ENCODE measurements at places on chromosomes 7 and 10.

GRCh38 chr10:125023862-125024496 lies 82.1 kb downstream of the ZRANB1 start:
- no peak for DNase-seq

GRCh38 chr7:23468526-23469149 lies 1.7 kb downstream of the IGF2BP3 start:
- DNase-seq: no peak

- DNase-seq: no peak
Measured at GRCh38 chr10:34292194-34292565, 522.9 kb downstream of the PARD3 start.

GRCh38 chr7:17598846-17599245 lies 300.4 kb downstream of the AHR start:
- peak; percentile 86 for DNase-seq

GRCh38 chr7:3283130-3283704 lies 17.8 kb upstream of the SDK1 start:
- DNase-seq: peak; percentile 86

- peak; percentile 38 for DNase-seq
Measured at GRCh38 chr10:106705681-106706100, 458.8 kb downstream of the SORCS1 start.

DNA sequence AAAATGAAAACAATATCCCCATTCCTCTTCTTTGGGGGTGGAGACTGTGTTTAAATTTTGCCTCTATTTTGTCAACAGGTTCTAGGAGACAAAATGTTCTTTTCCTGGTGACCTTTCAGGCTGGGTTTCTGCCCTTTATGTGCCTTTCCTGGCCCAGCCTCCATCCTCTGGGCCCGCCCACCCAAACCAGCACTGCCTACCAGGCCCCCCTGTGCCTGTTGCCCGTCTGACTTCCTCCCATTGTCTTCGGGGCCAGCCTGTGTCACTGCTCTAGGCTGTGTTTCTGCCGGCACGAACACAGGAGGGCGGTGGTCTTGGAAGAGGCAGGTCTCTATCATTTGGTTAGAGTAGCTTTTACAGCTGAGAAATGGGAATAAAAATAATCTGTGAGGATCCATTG lies 13.9 kb downstream of the TSPAN14 start:
- DNase-seq: no peak

DNA sequence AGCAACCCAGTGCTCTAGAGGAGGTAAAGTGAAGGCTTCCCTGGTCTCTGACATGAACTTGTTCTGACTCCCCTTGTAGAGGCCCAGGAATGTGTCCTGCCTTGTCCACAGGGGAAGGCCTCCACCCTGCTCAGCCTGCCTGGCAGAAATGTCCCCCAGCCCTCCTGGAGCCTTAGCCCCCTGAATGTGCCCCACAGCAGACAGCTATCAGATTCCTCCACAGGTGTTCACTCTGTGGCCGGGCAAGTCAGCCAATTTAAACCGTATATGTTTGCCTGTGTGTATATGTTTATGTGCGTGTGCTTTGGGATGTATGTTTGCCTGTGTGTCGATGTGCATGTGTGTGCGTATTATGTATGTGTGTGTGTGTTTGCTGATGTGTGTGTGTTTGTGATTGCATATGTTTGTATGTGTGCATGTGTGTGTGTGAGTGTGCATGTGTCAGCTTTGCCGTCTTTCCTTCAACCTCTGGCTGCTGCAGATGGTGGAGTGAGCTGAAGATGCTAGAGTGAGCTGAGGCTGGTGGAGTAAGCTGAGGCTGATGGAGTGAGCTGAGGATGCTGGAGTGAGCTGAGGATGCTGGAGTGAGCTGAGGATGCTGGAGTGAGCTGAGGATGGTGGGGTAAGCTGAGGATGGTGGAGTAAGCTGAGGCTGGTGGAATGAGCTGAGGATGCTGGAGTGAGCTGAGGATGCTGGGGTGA lies 68.9 kb upstream of the ANTXRL start:
- DNase-seq: no peak

- peak; percentile 18 for DNase-seq
Measured at GRCh38 chr7:121313793-121314676, 14.8 kb upstream of the WNT16 start.

- no peak for DNase-seq
Measured at GRCh38 chr7:112799448-112800120, 9.4 kb upstream of the TMEM168 start.

DNA sequence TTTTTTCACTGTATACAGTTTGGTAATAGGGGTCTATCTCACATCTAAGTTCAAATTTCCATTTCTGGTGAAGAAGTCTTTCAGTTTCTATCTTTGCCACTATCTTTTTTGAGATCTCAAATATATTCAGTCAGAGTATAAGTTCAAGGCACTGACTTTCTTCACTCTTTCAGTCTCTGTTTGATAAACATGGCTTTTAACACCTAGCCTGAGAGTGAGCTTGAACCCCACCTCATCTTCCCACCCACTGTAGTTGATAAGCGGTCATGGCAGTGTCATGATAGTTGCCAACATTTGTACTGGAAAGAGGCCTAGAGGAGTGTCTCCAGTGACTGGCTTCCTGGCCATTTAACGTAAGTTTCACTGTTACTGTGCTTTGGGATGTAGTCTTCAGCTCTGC lies 41.2 kb upstream of the AGR3 start:
- DNase-seq: no peak

DNA sequence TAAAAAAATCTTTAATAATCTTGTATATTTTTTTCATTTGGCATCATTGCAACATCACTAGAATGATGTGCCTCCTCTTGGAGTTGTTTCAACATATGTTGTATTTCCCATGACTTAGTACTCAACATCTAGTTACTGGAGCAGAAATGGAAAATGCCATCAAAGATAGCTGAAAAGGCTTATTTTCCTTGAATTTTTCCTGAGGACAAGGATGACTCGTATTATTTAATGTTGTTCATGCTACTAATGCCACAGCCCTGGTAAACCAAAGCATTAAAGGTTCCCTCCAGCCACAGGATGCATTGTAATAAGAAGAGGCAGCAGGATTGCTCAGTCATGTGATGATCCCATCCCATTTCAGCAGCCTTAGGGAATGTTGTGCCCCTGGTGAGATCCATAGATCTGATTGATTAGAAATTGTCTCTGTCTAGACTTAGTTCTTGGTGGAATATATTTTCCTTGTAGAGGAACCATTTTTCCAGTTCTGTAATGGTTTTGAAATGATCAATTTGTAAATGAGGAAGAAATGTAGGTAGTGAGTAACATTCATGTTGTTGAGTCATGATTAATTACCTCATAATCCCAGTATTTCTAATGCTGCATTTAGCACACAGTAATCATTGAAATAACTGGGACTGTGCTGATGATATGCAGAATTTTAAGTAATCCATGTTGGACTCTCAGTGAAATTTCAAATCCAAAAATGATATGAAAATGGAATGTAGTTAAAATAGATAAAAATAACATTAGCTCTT lies 91.3 kb upstream of the SMIM30 start:
- peak; percentile 73 for DNase-seq

GRCh38 chr7:11552676-11553296 lies 279.2 kb downstream of the THSD7A start:
- no peak for DNase-seq

DNA sequence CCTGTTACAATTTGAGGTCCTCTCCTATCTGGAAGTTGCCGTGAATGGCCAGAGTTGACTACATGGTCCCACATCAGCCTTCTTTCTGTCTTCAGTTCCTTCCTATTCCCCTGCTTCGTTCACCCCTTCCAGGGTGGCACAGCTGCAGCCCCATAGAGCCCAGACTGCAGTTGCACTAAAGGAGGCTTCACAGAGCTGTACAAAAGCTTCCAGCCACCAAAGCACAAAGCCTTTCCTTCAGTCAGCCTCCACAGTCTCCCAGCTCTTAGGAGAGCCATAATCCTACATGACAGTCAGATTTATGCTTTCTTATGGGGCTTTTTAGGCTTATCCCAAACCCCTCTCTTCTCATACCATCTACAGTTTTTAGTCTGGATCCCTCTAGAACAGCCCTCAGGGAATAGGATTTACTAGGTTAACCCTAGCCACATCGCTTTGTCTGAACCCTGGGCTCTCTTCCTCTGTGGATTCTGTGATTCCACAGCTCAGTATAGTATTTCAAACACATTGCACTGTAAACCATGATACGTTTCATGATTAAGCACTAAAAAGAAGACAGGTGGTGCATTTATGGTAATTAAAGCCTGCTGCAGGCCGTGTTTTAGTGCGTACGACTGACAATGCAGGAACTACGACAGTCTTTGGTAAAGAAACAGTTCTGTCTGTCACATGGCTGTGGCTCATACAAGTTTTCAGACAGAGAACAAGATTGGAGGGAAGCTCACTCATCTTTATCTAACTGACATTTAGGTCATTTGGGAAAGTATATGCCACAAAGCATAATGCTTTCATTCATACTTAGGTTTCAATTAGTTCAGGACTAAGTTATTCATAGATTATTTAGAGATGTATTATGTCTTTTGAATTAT lies 208.3 kb upstream of the KMT2E start:
- no peak for DNase-seq

DNA sequence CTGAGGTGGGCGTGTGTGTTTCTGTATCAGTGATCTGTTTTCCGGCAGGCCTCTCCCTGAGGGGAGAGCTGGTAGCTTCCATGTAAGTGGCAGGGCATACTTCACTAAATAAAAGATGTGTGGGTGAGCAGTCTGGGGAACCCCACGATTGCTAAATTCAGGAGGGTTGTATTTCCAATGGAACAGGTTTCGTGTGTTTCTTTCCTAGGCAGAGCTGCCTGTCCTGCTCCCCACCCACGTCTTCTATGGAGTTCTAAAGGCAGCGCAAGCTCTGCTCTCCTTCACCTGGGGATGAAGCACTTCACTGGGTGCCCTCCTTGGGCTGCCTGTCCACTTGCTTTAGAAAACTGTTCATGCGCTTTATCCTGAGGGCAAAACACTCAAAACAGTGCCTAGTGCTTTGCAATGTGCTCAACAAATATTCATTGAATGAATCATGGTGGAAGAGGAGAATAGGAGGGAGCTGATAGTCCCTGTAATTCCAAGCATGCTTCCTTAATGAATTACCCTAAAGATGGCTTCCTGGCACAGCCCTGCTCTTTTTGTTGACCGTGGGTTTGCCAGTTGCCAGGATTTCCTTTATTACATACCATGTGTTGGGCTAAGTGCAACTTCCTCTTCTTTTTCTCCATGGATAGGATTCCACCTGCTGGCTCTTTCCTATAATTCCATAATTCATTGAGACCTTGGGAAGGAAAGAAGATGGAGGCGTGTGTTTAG lies 50.6 kb upstream of the SRPK2 start:
- DNase-seq: peak; percentile 97

- no peak for DNase-seq
Measured at GRCh38 chr10:74923556-74923955, 97.2 kb downstream of the KAT6B start.

GRCh38 chr10:131972474-131973071 lies 9.2 kb downstream of the BNIP3 start:
- no peak for DNase-seq

DNA sequence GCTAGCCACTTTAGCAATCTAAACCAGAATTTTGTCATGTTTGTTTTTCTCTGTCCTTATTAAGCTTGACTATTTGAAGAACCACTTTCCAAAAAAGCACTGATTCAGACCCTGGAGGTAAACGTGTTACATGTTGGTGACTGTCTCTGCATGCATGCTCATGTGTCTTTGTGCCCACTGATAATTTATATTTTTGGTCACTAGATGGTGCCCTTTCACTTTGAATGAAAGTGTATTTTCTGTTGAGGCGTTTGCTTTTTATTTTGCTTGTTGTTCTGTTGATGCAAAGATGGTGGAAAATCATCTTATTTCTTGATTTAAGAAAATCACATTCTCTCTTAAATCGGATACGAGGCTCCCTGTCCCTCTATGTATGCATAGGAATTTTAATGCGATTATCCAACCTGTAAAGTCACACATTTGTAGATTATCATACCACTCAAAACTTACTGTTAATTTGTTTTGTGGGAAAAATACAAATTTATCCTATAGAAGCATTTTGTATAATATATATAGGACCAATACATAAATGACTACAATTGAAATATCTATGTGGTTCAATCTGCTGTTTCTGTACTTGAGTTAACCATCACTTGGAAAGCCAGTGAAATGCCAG lies 269.3 kb downstream of the BICC1 start:
- DNase-seq: peak; percentile 71

GRCh38 chr7:47765373-47765979 lies 182.8 kb downstream of the PKD1L1 start:
- no peak for DNase-seq

DNA sequence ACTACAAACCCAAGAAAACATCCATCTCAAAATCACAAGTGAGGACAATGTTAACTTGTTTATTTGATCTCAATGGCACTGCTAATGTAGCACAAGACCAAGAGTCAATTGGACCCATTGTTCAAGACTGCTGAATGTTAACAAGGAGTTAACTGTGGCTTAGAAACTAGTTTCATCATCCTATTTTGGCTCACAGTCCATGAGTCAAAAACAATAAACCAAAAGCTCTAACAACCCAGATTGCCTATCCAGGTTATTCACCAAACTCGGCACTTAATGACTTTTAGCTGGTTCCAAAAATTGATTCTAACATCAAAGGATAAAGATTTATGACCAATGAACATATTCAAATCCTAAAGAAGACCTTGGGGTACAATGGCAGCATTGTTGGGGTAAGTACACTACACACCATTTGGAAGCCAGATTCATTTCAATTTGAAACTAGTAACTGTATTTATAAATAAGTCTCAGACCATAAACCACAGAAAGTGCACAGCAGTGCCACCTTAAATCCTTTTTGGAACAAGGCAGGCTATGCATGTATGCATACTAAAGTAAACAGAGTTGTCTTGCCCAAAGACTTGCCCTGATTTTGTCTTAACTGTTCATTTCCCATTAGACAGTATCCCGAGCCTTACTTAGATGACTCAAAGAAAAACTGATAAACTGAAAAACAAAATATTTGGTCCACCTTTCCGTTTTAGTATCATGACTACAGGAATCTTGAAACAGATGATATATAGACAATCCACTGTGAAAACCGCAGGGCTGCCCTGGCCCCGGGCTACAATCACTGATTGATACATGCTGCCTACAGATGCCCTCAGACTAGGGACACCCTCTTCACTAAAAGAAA lies 84.5 kb downstream of the SRPK2 start:
- peak; percentile 58 for DNase-seq

GRCh38 chr10:13984647-13985155 lies 346.0 kb downstream of the FRMD4A start:
- peak; percentile 99 for DNase-seq

DNA sequence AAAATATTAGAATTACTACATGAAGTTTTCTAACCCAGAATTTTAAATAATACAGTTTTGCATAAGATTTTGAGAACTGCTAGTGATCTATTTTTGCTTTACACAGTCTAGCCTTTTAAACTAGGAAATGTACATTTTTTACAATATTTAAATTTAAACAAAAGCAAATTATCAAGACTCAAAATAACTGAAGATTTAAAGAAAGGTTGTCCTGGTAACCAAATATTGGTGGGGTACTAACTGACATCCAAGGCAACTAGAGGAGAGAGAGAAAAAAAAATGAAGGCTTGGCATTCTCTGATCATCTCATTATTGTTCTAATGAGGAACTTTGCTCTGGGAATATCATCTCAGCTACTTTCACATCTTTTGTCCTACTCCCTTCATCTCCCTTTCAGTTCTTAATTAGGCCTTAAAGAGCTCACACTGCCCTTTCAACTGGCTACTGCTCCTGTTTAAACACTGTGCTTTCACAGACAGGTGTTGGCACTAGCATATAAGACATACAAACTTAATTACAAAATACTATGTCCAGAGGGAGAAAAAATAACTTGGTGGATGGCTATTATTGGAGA lies 33.7 kb downstream of the RAB11FIP2 start:
- no peak for DNase-seq

Data from bronchial epithelial cell (primary cell).